ENCODE measurements at places on chromosomes 1 and 21. TPM values are rescaled to one million over a fixed set of nuclear protein-coding genes. Genes with fewer than 3 reads are reported as not detected.

Gene NID1
- total RNA-seq = 721 TPM

Gene SLC22A15
- 0.50 TPM for total RNA-seq

Gene LCE3E
- not detected for total RNA-seq

Gene CFHR5
- total RNA-seq = not detected

Gene S100A7A
- total RNA-seq = not detected

Gene GLMN
- 6.1 TPM for total RNA-seq

Data from cardiac ventricle fibroblast (primary cell).